ENCODE measurements at places on chromosomes 5 and 9. TPM values are rescaled to one million over a fixed set of nuclear protein-coding genes. Genes with fewer than 3 reads are reported as not detected.

ANKRD34B gene
- total RNA-seq: 0.18 TPM

SLC46A2 gene
- total RNA-seq: not detected

PCDHGA9 gene
- total RNA-seq: 0.07 TPM

HACD4 gene
- total RNA-seq: 1.0 TPM

PDE8B gene
- 1.1 TPM for total RNA-seq

Measured in A549 treated with CORT108297 at 1 μM for 4 hours (cell line).